CMK (cell line): ENCODE measurements at places on chromosomes 12 and 14.
A peak's percentile ranks its signal among the peaks of the same experiment; 100 is the strongest.

DNA sequence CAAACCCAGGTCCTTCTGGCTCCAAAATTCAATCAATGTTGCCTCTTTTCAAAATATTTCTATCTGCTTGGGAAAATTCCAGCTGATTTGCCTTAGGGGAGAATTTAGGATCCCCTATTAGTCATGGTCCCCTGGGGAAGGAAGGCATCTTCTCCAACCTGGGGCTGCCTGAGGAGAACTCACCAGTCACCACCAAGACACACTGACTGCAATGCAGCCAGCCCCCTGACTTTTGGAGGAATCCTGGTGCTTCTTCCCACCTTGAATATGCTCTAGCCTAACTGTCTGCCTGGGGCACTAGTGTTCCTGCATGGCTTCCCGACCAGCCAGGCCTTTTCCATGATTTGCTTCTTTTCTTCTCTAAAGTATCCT, 71.8 kb upstream of the BCL2L14 start:
- DNase-seq = no peak

DNA sequence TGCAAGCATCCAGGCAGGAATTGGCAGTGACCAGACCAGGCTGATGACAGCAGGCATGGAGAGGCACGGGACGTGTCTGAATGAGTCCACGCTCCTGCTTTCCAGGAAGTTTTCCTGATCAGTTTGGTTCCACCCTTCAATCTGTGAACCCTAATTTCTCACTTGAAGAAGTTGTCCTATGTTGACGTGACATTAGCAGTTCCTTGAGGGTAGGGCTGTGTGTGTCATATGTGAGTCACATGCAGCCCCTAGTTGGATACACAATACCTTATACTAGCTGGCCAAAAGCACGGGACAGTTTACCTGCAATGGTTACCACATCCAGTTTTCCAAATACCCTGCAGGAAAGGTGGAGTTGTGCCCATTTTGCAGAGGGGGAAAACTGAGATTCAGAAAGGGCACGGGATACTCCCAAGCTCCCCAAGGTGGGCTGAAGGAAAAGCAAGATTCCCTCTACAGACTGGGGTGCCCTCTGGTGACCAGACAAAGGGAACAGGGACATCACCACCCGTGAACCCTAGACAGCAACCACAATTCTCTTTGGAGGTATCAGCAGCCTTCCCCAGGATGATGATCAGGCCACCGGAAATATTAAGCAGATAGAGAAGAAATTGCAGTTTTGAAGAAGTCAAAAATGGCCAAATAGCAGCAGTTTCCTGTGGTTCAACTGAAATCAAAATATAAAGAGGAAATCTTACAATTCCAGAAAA, 194.5 kb downstream of the PHETA1 start:
- DNase-seq = peak; percentile 9

GRCh38 chr12:111806304-111806703, 35.7 kb upstream of the MAPKAPK5 start:
- no peak for DNase-seq

GRCh38 chr14:22325676-22326400, 263.2 kb downstream of the DAD1 start:
- DNase-seq = no peak

DNA sequence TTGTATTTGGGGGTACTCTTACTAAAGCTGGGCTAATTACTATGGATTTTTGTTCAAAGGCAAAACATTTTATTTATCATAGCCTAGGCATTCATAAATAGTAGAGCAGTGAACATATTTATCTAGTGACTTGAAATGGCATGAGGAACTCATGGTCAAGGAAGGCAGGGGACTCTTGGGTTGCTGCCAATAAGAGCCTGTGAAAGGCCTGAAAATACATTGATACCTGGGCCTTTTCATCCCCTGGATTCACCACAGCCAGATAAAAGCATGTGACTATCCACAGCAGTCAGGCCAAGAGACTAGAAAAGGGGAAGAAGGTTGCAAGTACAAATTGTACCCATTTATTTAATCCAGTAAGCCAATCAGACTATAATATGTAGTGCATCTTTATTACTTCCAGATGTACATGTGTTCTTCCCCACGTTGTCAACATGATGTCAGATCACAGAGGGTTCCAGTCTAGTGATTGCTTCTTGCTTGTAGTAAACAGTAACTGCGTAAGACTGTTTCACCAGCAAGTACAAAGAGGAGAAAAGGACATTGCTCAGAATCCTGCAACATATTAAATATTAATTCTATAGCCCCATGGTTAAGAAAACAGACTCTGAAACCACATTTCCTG, 409.7 kb downstream of the NOVA1 start:
- DNase-seq = no peak

- DNase-seq = no peak
Measured at GRCh38 chr12:66803930-66804329, 125.1 kb upstream of the GRIP1 start.

GRCh38 chr14:21514341-21514740, 3.2 kb upstream of the METTL3 start:
- no peak for DNase-seq

- DNase-seq = no peak
Measured at GRCh38 chr14:69992564-69992963, 113.3 kb downstream of the SMOC1 start.

GRCh38 chr12:124509676-124510300, 57.6 kb downstream of the NCOR2 start:
- DNase-seq = peak; percentile 58

DNA sequence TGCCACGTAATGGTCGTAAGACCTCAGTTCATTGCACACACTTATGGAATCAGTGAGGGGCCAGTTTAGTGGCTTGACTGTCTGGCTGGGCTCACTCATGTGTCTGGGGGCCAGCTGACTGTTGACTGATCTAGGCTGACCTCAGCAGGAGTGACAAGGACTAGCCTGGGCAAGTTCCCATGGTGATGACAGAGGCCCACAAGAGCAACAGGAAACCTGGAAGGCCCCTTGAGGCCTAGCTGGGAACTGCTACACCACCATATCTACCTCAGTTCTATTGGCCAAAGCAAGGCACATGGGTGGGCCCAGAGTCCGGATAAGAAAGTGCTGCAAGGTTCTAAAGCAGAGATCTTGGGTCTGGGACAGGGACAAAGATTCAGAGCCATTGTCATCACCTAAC, 21.3 kb upstream of the RFLNA start:
- peak; percentile 50 for DNase-seq

DNA sequence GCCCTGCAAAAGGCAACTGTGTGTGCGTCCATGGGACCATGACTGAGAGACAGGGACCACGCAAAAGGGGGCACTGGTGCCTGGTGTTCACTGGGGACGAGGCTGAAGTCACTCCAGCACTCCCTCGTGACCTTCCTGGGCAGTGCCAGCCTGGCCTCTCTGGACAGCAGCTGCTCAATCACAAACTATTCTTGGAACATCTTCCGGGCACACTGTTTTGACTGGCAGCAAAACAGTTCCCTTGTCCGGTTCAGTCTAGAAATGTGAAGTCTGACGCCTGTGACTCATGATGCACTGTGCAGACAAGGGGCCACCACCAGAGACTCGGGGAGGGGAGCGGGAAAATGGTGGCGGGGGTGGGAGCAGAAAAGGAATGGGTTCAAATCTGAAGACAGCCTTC, 20.8 kb downstream of the SNRNP35 start:
- DNase-seq = no peak

GRCh38 chr12:24049728-24050127, 100.3 kb upstream of the SOX5 start:
- no peak for DNase-seq

- DNase-seq = no peak
Measured at GRCh38 chr12:52691076-52691840, 11.1 kb upstream of the KRT1 start.

DNA sequence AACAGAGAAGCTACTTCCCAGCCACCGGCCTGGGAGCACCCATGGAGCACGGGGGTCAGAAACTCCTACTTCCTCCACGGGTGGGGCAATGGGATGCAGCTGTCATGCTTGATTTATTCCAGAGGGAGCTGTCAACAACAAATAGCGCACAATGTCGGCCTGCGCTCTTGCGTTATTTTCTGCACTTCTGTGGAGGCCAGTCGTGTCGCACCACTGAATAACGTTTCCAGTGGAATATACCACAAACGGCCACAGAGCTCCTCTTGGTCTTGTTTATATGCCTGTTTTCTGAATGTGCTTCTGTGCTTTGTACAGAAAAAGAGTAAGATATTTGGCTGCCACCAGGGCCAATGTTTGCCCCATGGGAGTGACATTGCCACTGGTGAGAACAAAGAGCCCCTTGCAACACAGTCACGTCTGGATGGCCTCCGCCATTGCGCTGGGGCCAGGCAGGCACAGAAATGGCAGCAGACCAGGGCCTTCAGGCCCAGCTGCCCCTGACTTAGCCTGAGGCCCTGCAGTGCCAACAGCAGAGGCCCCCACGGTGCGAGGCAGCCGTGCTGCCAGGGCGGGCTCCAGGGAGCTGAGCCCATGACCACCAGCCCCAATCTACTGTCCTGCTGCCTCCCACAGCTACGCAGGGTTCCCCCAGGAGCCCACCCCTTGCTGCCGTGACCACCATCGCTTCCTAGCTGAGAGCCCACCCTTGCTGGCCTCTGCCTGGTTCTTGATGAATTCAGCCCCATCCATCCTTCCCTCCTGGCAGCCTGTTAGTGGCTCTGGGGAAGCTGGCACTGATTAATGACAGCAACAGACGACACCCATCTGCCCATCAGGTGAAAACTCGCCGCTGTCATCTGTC, 28.9 kb upstream of the TMEM179 start:
- no peak for DNase-seq

DNA sequence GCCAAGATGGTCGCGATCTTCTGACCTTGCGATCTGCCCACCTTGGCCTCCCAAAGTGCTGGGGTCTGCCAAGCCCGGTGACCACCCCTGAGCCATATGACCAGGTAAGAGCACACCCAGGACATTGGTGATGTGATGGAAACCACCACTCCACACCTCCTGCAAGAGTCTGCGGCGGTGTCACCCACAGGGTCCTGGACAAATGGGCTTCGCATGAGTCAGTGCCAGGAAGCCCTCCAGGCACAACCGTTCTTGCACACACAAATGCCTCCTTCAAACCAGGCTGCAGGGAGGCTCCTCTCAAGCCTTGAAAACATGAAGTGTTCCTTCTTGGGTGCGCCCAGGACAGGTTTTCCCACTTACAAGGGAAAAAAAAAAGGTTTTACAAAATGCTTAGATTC, 16.6 kb downstream of the PITPNM2 start:
- DNase-seq = no peak

GRCh38 chr12:572532-572899, 90.7 kb downstream of the NINJ2 start:
- DNase-seq = no peak

- no peak for DNase-seq
Measured at GRCh38 chr14:21987937-21988336, 314.3 kb upstream of the OR4E1 start.

GRCh38 chr12:94969424-94969823, 34.1 kb downstream of the NDUFA12 start:
- DNase-seq = no peak

GRCh38 chr14:95711476-95712176, 2.3 kb downstream of the TCL1A start:
- no peak for DNase-seq
